IMR-90 (cell line): ENCODE measurements at places on chromosomes 3 and 15. TPM values are rescaled to one million over a fixed set of nuclear protein-coding genes. Genes with fewer than 3 reads are reported as not detected.

DNA sequence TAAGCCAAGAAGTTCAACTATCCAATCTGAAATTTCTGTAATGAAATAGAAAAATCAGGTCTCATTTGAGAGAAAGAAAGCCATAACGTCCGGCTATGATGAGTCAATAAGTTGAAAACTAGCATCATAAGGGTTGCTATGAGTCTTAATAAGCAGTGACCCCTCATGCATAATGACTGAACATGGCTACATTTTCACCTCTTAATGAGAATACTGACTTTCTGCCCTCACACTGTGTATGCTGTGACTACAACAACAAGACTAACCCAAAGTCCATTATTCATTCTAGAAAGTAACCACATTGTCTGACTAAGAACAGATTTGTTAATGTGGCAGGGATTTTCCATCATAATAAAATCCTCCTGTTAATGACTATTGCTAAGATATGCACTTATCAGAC lies 884.0 kb upstream of the CADM2 start:
- no peak for DNase-seq

GRCh38 chr3:192901435-192901834 lies 16.2 kb downstream of the MB21D2 start:
- peak; percentile 98 for DNase-seq

MESP2 gene
- 0.18 and 0.28 TPM in 2 replicates for total RNA-seq

CD96 gene
- total RNA-seq: 0.18 and 0.28 TPM in 2 replicates

IGSF11 gene
- total RNA-seq: 0.18 TPM in 1 of 2 replicates, not detected in the other

- no peak for DNase-seq
These were observed 8.6 kb downstream of the SCN5A start for GRCh38 chr3:38640661-38641452.

GRCh38 chr3:94374439-94375161 lies 311.7 kb downstream of the NSUN3 start:
- no peak for DNase-seq

- no peak for DNase-seq
These were observed 35.5 kb upstream of the EPHB3 start for GRCh38 chr3:184526088-184526433.

GPR171 gene
- total RNA-seq: not detected in 2 replicates

GRCh38 chr15:23910030-23910429 lies 222.9 kb upstream of the NDN start:
- DNase-seq: no peak

- DNase-seq: no peak
These were observed 289 bp downstream of the PCSK6 start for GRCh38 chr15:101489237-101489598.

DNA sequence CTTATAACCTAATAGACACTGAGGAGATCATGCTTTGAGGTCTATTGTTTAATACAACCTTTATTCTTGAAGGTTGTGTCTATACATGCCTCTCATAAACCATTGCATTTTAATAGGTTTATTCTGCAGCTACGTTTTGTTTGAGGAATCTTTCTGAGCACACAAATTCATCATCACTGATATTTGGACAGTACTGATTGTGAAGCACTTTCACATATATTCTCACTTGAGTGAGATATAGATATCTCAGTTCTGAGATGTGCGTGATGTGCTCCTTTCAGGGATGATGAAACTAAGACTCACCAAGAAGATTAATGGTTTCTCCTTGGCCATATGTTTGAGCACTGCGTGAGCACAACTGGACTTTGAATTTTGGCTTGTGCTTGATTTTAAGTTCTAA lies 374.4 kb downstream of the LPP start:
- no peak for DNase-seq

MIX23 gene
- 10.0 and 65.8 TPM in 2 replicates for total RNA-seq

DNA sequence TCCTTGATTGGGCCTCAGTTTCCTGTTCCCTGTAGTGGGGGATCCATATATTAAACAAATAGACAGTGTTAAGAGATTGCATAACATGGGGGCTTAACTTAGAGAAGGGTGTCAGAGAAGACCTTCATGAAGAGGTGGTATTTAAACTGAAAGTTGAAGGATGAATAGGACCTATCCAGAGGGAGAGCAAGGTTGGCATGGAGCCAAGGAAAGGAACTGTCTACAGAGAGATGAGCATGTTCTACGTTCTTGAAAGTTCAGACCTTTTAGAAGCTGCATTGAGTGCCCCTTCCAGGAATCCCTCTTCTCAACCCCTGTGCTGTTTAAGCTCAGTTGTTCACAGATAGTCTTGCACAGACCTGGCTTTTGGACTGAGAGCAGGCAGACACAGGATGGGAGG lies 2.4 kb downstream of the HTD2 start:
- DNase-seq: peak; percentile 12

GRCh38 chr15:101242160-101242998 lies 9.5 kb downstream of the CHSY1 start:
- peak; percentile 59 for DNase-seq

IFT57 gene
- 35.3 and 46.9 TPM in 2 replicates for total RNA-seq

- DNase-seq: no peak
These were observed 23.2 kb upstream of the OCA2 start for GRCh38 chr15:28122038-28122949.

SLC6A1 gene
- not detected in 2 replicates for total RNA-seq

TERC gene
- total RNA-seq: 17.8 and 57.0 TPM in 2 replicates

DNA sequence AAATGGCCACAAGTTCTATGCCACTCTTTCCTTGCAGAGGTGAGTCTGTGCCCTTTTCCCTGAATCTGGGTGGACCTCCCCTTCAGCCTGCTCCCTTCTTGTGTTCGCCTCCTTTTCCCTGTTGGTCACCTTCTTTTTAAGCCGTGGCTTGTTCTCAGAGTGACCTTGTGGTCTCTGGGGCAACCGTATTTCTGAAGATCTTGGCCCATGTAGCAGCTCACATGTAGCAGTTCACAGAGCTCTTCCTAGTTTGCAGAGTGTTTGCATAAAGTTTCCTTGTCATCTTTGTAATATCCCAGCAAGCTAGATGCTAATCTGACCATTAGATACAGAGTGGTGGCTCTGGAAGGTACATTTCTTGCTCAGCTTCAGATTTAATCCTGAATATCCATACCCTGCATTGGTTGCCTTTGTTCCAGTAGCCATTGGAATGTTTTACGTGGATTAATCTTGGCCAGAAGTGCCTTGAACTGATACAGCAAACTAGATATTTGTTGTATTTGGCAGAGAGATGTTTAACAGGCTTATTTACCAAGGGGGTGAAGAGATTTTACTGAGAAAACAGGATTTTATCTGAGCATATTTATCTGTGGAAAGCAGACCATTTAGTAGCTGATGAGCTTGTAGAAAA lies 40.7 kb upstream of the BSN start:
- DNase-seq: no peak

DNA sequence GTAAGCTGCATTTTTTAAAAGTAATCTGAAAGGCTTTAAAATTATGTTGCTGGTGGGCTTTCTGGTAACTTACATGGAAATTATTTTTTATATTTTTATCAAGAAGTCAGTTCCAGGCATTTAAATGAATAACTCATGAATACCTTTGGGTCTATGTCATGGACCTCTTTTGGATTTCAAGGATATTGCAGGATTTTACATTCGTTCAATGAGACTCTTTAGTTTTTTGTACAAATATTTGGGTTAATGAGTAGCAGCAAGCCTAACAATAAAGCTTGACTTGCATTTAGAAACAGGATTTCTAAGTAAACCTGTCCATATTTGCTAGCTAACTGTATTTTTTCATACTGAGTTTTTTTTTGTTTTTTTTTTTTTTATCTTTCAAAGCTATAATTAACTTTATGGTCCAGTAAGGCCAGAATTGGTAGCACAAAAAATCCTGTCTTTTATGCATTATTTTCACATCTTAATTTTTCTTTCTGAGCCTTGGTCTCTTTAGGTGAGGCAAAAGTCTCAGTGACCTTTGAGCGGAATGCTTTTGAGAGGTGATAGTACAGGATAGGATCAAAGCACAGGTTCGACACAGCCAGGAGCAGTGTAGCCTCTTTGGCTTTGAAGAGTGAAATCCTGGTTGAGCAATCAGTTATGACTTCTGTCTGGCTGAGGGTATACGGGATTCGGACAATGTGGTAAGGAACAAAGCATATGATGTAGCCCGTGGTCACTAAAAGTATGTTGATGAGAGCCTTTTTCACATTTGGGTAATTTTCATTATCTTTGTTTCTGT lies 4.8 kb downstream of the GPR171 start:
- peak; percentile 74 for DNase-seq

P2RY12 gene
- not detected in 2 replicates for total RNA-seq

DNA sequence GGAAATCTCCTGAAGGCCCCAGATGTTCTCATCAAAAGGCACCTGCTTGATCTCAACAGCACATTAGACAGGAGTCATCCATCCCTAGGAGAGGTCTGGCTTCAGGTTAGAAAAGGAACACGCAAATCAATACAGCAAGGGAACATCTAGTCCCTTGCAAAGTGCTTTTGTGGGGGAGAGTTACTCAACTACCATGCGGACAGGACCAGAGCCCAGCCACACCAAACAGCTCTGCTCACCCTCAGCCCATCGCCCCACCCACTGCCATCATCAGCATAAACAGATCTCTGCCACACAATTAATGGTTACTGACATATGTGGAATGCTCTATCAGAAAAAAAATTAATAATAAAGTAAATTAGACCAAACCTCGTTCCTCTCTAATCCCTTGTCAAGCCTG lies 85.6 kb downstream of the MYLK start:
- DNase-seq: no peak

DNA sequence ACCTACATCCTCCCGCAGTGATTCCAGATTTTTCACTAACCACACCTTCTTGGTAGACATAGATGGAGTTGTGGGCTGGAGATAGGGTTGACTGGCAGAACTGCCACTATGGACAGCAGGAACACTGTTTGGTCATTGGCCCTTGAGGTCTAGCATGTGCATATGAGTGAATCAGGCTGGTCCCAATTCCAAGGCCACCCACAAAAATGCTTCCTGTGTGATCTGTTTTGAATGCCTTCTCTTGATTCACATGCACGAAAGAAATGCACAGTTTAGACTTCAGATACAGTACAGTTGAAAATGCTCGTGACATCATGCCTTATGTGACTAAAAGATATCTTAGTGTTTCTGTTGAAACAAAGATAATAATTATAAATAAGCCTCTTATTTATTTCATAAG lies 285.8 kb upstream of the SEMA6D start:
- DNase-seq: peak; percentile 97

DNA sequence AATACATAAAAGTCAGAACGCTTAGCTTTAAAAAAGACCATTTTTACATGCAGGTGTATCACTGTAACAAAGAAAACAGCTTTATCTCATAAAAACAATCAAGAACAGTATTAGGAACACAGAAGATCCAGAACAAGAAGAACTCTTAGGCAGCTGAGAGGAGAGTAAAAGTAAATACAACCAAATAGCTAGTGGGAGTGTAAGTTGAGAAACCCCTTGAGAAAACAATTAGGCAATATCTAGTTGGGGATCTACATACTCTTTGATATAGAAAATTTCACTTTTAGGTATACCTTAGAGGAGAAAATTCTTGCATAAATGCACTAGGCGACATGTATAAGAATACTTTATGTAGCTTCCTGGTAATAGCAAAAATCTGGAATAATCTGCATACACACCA lies 7.5 kb downstream of the TMF1 start:
- DNase-seq: no peak

TMEM115 gene
- 35.3 and 35.6 TPM in 2 replicates for total RNA-seq

DNA sequence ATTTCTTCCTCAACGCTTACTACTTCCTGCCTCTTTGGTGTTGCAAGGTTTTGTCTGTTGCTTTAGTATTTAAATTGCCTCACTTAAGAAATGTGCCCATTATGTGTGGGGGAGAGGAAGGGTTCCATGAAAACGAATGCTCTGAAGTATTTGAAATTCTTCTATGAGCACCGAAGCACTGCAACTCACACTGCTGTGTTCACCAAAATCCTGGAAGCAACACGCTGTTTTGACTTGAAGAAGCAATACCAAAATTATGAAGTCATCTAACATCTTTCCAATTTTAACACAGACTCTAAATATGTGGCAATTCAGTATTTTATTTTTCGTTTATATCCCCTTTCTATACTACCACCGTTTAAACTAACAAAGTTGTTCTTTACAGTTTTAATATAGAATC lies 101.5 kb downstream of the RBMS3 start:
- peak; percentile 34 for DNase-seq

GRCh38 chr3:141294848-141295247 lies 63.2 kb downstream of the PXYLP1 start:
- peak; percentile 88 for DNase-seq

GRCh38 chr15:72685301-72685924 lies 569 bp downstream of the HIGD2B start:
- peak; percentile 1 for DNase-seq

KNG1 gene
- not detected in 2 replicates for total RNA-seq

GRCh38 chr3:31958701-31959152 lies 22.3 kb downstream of the OSBPL10 start:
- DNase-seq: no peak

- DNase-seq: no peak
These were observed 173.5 kb downstream of the OR4M2 start for GRCh38 chr15:22253676-22254408.

DNA sequence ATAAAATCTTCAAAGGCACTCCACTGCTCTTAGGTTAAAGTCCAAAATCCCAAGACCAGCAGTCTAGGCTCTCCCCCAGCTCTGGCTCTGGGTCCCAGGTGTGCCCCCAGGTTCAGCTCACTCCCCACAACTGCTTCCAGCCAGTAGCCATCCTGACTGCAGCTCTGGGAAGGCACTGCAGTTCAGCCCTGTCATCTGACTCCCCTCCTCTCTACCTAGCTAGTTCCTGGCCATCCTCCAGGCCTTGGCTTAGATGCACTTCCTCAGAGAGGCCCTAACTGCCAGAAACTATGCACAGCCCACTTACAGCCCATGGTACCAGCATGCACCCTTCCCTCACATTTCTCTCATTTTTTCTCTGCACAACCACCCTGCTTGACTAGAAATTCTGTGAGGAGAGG lies 25.5 kb downstream of the TBC1D2B start:
- DNase-seq: peak; percentile 56

METTL6 gene
- 21.5 and 32.5 TPM in 2 replicates for total RNA-seq

GRCh38 chr3:71310359-71310979 lies 273.1 kb downstream of the FOXP1 start:
- DNase-seq: peak; percentile 55

DNA sequence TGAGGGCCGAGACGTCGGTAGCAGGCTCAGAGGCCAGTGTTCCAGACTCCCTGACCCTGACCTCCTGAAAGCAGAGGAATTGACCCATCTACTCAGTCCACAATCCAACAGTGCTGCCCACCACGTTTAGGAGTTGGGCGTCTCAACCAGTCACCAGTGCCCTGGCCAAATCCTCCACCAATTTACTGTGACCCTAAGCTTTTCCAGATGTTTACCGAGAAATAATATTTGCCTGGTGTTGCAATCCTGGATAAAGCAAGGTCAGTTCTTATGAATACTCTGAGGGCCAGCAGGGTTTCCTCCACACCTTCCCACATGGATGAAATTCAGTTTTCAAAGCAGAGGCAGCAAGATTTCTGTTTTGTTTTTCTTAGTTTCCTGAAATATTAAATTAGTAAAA lies 7.5 kb upstream of the APOD start:
- no peak for DNase-seq

DNA sequence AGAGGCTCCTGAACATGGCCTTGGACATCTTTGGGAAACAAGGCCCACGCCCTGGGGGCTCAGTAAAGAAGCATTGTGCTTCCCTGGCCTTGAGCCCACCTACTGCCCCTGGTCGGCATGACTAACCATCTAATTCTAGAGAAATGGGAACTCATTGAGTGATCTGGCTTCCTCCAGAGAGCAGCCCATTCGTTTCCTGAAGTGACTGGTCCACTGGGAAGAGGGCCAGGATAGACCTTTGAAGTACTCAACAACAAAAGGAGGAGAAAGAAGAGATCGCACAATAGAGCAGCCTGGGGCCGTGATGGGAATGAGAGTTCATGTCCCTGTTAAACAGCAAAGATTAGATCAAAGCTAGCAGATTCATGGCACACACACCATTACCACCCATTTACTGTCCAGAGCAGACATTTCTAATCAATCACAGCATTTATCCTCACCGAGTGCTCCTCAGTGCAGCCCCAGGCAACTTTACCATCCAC lies 514.4 kb upstream of the PROK2 start:
- DNase-seq: peak; percentile 59

KLHDC8B gene
- 16.1 and 16.5 TPM in 2 replicates for total RNA-seq
